ENCODE measurements at places on chromosomes 13 and 19. TPM values are rescaled to one million over a fixed set of nuclear protein-coding genes. Genes with fewer than 3 reads are reported as not detected.

- no peak for DNase-seq
These were observed 9.9 kb downstream of the LYL1 start for GRCh38 chr19:13092606-13093235.

DNA sequence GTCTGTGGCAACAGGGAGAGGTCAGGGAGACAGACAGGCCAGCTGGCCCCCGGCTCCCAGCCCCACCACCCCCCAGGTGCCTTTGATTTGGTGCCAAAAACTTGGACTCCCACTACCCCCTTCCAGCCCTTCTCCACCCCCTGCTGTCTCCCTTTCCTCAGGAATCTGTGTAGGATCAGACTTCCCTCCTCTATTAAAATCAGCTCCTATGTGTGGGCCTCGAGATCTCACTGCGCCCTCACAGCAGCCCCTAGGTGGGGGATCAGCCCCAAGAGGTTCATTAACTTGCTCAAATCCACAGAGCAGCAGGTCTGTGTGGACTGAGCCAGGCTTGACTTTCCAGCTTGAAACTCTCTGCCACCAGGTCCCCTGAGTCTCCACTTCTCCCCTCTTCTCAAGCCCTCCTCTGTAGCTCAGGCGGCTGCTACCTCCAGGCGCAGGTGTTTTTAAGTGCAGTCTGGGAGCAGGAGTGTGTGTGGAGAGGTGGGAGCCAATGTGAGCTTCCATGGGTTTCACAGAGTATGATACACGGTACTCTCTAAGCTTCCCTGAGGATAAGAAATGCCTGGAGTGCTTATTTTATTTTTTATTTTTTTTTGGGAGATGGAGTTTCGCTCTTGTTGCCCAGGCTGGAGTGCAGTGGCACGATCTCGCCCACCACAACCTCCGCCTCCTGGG is 1.7 kb downstream of the GAPDHS start:
- DNase-seq, result no peak

DNA sequence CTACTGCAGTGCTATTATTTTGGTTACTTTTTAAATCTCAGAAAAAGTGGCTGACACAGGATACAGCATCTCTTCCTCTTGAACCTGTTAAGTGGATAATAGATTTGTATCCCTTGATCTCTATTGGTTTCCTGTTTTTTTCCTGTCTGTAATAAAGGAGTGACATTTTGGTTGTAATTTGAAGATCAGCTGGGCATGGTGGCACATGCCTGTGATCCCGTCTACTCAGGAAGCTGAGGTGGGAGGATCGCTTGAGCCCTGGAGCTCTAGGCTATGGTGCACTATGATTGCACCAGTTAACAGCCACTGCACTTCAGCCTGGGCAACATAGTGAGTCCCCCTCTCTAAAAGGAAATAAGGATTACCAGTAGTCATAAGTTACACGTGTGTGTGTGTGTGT is 46.8 kb downstream of the METTL21C start:
- no peak for DNase-seq

MEF2B gene
- not detected for total RNA-seq

NLRP12 gene
- not detected for total RNA-seq

GRCh38 chr19:2469102-2469914 is 6.6 kb upstream of the GADD45B start:
- DNase-seq, result peak; percentile 41

DNA sequence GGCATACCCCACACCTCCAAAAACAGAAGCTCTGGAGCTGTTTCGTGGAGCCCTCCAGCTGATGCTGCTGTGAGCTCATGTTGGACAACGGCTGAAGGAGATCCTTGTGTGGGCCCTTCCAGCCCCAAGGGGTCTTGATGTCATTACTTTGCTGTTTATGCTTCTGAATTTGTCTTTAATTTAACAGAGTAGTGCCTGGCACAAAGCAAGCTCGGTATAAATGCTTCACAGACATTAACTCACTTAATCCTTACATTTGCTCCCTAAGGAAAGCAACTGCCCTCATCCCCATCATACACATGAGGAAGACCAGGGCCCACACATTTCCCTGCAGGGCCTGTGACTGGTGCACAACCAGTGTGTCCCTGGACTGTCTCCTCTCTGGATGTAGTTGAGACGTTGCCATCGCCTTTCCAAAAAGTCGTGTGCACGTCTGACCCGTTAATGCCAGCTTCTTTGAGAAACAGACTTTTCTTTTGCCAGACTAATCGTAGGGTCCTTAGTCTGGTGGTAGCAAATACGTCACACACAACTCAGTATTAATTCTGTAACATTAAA is 7.6 kb downstream of the COL4A1 start:
- no peak for DNase-seq

LSR gene
- 0.86 TPM for total RNA-seq

KLHL1 gene
- not detected for total RNA-seq

RNF225 gene
- under 0.01 TPM for total RNA-seq

- no peak for DNase-seq
These were observed 13.1 kb downstream of the LRCH1 start for GRCh38 chr13:46565808-46566750.

DNA sequence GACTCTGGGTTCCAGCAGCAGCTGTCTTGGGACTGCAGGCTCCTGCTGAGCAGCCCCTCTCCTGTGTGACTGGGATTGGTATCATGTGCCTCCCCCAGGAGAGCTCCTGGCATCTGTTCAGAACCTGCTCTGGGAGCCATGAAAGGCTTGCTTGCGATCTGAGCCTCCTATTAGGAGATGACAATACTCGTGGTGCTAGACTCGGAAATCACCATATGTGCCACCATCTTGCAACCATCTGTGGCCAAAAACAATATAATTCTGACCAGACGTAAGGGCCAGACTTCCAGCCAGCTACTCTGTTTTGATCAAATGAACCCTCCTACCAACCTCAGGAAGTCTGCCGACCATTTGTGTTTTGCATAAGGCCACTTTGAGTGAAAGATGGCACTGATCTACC is 484.7 kb downstream of the IRS2 start:
- DNase-seq, result no peak

CEACAM19 gene
- total RNA-seq, result 2.6 TPM

PDX1 gene
- not detected for total RNA-seq

GRCh38 chr19:33444562-33445441 is 71.3 kb downstream of the CEBPG start:
- DNase-seq, result no peak

PDE4C gene
- 0.32 TPM for total RNA-seq

SOHLH2 gene
- total RNA-seq, result 0.43 TPM

- DNase-seq, result no peak
These were observed 12.6 kb downstream of the MBNL2 start for GRCh38 chr13:97234742-97235141.

KLK2 gene
- not detected for total RNA-seq

- DNase-seq, result no peak
These were observed 213.2 kb downstream of the ATP8A2 start for GRCh38 chr13:25585000-25585399.

PRR22 gene
- under 0.01 TPM for total RNA-seq

GRCh38 chr13:95296326-95296925 is 4.8 kb downstream of the ABCC4 start:
- DNase-seq, result no peak

DNA sequence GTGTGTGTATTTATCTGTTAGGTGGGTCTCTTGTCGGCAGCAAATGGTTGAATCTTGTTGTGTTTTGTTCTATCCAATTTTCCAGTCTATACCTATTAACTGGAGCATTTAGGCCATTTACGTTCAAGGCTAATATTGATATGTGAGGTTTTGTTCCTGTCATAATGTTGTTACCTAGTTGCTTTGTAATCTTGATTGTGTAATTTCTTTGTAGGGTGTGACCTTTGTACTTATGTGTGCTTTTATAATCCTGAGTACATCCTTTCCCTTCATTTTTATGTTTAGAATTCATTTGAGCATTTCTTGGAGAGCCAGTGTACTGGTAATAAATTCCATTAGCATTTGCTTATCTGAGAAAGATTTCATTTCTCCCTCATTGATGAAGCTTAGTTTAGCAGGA is 83.0 kb upstream of the MIR17HG start:
- no peak for DNase-seq

Measured in fibroblast of villous mesenchyme (primary cell).